ENCODE measurements at places on chromosomes 3 and 15.

- no peak for DNase-seq
Measured at GRCh38 chr3:29319262-29319661, 38.4 kb downstream of the RBMS3 start.

DNA sequence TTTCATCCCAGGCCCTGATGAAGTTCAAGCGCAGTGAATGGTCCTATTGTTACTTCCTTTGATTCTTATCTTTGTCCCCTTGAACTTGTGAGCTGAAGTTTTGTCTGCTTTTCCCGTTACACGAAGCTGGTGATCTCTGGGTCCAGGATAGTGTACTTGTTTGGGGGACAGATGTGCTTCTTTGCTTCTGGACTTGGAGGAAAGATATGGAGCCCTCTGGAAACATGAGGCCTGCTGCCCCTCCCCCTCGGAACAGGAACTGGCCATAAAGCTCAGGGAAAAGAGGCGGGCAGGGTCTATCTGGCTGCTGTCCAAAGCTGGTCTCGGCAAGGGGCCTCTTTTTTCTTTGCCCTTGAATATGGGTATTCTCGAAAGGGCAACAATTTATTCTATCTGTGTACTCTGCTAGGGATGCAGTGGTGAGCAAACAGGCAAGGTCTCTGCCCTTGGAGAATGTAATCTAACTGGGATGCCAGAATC lies 47.6 kb downstream of the IDH2 start:
- no peak for DNase-seq

DNA sequence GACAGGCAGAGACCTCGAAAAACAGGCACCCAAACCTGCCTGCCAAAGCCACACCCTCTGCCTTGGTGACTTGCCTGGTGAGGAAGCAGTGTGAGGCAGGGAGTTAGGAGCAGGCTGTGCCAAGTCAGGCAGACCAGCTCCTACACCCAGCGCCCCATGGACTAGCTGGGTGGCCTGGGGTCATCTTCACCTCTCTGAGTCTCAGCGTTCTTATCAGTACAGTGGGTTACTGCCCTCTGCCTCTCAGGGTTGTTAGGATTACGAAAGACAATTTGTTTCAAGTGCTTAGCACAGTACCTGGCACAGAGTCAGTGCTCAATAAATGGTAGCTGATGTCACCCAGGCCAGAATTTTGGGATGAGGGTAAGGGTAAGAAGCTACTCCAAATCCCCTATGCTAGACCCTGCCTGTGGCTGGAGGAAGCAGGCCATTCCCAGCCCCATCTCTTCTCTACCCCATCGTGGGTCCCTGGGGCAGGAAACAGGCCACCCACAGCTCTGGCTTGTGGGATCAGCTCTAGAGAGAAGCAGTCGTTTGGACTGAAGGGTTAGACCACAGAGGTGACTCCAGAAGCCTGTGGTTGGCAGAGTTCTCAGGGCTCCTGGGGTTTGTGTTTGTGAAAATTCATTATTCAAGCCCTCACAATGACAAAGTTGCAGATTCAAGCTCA lies 10.1 kb downstream of the SLC51B start:
- DNase-seq = no peak

GRCh38 chr3:24725514-24726255 lies 231.0 kb upstream of the THRB start:
- no peak for DNase-seq

DNA sequence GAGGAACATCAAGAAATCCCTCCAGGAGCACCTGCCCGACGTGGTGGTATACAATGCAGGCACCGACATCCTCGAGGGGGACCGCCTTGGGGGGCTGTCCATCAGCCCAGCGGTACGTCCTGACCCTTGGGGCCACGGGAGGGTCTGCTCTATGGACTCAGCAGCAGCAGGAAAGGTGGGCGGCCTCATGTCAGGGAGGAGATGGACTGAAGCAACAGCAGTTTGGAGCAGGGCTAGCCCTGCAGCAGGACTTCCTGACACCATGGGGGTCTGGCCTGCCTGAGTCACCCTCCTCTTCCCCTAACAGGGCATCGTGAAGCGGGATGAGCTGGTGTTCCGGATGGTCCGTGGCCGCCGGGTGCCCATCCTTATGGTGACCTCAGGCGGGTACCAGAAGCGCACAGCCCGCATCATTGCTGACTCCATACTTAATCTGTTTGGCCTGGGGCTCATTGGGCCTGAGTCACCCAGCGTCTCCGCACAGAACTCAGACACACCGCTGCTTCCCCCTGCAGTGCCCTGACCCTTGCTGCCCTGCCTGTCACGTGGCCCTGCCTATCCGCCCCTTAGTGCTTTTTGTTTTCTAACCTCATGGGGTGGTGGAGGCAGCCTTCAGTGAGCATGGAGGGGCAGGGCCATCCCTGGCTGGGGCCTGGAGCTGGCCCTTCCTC lies 24.2 kb downstream of the HDAC11 start:
- DNase-seq = no peak
